ENCODE measurements at places on chromosomes 7 and 10.

GRCh38 chr10:4656576-4657194 is 169.3 kb upstream of the AKR1E2 start:
- peak; percentile 53 for DNase-seq

DNA sequence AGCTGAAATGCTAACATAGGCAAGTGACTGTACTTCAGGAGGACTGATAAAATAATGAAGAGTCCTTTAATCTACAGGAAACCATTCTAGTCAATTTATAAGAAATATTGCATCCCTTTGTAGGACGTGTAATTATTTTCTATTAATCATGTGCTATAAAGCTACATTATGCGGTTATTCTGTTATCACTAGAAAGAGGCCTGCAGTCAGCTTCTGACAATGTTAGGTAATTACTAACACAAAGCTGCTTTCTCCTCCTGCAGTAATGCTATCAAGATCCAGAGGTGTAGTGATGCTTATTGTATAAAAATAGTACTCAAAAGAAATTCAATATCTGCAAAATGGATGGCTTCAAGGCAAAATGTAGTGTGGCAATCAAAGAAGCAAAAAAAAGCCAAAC is 191.1 kb downstream of the SKAP2 start:
- peak; percentile 69 for DNase-seq

- DNase-seq = peak; percentile 34
Measured at GRCh38 chr7:5773661-5774086, 7.8 kb downstream of the RNF216 start.

DNA sequence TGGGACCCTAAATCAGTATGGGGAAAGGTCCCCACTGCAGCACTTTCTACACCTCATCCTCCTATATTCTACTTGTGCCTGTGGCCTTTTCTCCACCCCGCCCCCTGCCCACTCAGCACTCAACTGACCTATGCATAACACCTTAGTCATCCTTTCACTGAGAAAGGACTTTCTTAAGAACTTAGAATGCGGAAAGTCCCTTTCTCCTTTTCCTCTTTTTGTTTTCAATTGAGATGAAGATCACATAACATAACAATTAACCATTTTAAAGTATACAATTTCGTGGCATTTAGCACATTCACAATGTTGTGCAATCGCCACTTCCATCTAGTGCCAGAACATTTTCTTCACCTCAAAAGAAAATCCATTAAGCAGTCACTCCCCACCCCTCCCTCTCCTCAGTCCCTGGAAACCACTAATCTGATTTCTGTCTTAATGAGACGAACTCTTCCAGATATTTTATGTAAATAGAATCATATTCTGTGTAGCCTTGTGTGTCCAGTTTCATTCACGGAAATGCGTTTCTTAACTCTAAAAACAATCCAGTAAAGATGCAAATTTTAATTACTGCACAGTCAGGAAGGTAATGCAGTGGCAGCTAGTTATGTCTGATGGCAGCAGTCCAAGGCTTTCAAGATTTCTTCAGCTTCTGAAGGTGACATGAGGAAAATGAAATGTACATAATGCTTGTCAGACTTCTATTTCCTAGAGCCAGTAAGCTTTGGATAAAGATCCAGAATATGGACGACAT is 41.7 kb downstream of the FAS start:
- DNase-seq = no peak

- no peak for DNase-seq
Measured at GRCh38 chr7:14207138-14207537, 217.7 kb upstream of the ETV1 start.

- DNase-seq = no peak
Measured at GRCh38 chr10:8072211-8072610, 17.7 kb downstream of the GATA3 start.

GRCh38 chr7:102284891-102285539 is 1.7 kb upstream of the SH2B2 start:
- no peak for DNase-seq

GRCh38 chr10:101494650-101495049 is 93.4 kb downstream of the POLL start:
- peak; percentile 52 for DNase-seq

DNA sequence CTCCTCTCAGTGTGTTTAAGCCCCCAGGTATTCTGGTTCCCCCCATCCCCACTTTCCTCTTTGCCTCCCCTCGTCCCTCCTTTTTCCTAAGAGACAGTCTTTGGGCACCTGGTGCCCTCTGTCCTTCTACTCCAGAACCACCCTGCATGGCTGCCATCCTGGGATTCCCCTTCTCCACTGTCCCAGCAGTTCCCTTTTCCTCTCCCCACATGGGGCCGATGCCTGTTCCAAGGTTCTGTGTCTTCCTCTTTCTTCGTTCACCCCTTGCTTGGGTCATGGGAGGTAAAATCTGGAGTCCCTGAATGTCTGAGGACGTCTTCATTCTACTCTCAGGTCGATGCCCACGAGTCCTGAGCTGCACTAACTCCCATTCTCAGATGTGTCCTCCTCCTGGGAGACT is 120.8 kb downstream of the TAX1BP1 start:
- DNase-seq = no peak

DNA sequence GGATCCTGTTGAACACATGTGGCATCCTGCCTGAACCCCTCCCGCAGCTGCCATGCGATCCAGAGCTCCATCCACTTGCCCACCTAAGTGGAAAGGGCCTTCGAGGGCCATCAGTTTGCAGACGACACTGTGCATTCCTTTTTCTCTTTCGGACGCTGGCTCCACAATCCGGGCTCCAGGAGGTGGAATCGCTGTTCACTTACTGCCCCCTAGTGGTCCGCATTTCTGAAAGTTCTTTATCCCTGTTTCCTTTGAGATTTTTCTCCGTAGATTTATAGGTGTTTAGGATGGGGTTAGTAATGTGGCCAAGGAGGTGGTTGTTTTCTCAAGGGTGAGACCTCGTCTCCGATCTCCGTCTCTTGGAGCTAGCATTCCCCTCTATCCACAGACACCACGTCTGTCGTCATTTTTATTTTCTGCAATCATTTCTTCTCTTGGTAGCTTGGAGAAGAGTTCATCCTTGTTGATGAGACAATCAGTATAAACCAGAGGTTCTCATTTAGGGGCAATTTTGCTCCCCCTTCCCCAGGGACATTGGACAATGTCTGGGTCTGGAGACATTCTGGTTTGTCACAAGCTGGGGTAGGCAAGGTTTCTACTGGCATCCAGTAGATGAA is 204.6 kb downstream of the ARHGAP21 start:
- peak; percentile 55 for DNase-seq

DNA sequence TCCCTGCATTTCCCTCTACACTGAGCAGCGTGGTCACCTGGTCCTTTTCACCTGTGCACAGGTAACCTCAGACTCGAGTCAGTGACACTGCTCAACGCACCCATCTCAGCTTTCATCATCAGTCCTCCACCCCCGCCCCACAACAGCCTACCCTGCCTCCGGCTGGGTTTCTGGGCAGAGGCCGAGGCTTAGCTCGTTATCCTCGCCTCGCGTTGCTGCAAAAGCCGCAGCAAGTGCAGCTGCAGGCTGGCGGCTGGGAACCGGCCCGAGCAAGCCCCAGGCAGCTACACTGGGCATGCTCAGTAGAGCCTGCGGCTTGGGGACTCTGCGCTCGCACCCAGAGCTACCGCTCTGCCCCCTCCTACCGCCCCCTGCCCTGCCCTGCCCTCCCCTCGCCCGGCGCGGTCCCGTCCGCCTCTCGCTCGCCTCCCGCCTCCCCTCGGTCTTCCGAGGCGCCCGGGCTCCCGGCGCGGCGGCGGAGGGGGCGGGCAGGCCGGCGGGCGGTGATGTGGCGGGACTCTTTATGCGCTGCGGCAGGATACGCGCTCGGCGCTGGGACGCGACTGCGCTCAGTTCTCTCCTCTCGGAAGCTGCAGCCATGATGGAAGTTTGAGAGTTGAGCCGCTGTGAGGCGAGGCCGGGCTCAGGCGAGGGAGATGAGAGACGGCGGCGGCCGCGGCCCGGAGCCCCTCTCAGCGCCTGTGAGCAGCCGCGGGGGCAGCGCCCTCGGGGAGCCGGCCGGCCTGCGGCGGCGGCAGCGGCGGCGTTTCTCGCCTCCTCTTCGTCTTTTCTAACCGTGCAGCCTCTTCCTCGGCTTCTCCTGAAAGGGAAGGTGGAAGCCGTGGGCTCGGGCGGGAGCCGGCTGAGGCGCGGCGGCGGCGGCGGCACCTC is at the start of the genes KLLN and PTEN:
Gene KLLN, minus strand, starts transcription at position 481 of the 891 bp plus-strand sequence. CDS start 1,046 bp downstream, outside the sequence.
Gene PTEN, plus strand, starts transcription at position 573 of the 891 bp plus-strand sequence. CDS start 845 bp downstream, outside the sequence.
- DNase-seq = peak; percentile 94

DNA sequence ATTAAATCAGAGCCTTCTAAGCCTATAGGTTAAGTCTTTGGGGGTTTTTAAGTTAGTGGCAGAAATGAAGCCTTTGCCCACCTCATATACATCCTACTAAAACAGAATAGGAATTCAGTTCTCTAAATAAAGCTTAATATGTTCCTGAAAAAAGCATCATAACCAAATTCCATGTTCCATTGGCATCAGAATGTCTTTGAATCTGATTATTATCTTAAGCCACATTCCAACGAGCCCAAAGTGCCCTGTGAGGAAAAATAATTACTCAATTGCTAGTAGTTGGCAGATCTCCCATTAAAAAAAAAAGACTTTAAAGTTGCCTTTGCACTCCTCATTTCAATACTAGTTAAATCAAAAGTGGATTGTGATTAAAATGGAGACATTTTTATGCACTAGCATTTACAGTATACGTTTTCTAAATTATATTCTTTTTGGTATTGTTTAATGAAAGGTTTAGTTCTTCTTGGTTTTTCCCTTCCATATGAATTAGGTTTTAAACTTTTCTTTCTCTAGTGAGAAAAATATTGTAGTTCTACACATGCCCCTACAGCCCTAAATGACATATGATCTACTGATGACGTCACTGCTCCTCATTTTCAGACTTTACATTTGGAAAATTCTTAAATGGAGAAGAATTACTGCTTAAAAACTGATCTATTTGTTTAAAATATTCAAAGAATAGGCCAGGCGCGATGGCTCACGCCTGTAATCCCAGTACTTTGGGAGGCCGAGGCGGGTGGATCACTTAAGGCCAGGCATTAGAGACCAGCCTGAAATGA is 54.3 kb upstream of the CABCOCO1 start:
- peak; percentile 4 for DNase-seq

GRCh38 chr7:84455788-84456187 is 261.2 kb upstream of the SEMA3A start:
- peak; percentile 83 for DNase-seq

GRCh38 chr10:131698986-131699385 is 201.8 kb upstream of the PPP2R2D start:
- no peak for DNase-seq

DNA sequence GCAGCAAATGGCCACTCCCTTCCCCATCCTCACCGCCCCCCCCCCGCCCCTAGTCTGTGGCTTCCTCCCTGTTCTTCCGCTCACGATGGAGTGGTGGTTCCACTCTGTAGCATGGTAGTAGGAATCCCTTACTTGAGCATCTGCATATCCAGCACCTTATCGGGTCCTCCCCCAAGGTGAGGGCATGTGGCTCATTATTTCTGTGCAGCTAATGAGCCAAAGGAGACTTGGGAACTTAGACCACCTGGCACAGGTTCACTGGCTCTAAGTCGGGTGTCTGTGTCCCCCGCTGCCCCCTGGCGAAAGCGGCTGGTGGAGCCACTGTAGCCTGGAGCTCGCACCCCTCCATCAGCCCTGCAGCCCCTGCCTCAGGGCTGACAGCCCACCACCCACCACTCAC is 22.8 kb upstream of the GPR26 start:
- no peak for DNase-seq

- DNase-seq = peak; percentile 55
Measured at GRCh38 chr7:74481458-74482196, 27.9 kb downstream of the GTF2IRD1 start.

DNA sequence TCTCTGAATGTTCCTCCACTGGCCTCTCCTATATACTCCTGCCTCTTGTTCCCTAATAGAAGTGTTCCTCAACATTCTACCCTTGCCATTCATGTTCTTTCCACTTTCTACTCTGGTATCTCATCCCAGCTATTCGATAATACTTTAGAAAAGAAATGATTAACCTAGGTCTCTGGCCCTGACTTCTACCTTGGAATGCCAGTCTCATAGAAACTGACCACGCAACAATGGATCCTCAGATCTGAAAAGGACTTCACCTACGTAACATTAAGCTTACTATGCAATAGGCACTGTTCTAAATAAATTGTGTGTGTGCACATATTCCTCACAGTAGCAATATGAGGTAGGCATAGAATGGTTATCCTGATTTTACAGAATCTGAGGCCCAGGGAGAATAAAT is 234.5 kb downstream of the DNAJC1 start:
- DNase-seq = no peak

DNA sequence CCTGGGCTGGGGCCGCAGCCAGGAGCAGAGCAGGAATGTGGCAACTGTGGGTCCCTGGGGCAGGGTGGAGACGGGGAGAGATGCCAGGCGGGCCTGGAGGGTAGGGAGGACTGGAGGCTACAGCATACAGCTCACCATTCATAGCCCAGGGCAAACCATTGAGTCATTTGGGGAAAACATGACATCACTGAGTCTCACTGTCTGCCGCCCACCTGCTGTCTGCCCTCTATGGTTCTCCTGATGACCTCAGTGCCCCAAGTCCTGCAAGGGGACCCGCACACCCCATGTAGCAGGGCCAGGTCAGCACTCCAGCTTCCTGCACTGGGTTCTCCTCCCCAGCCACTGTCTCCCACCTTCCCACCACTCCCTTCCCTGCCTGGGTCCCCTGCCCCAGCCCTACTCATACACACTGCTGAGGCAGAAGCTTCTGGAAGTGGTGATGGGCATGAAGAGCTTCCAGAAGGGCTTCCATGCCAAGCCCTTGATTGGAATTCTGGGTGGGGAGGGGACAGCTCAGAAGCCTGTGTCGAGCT is 10.4 kb downstream of the CHST3 start:
- no peak for DNase-seq

DNA sequence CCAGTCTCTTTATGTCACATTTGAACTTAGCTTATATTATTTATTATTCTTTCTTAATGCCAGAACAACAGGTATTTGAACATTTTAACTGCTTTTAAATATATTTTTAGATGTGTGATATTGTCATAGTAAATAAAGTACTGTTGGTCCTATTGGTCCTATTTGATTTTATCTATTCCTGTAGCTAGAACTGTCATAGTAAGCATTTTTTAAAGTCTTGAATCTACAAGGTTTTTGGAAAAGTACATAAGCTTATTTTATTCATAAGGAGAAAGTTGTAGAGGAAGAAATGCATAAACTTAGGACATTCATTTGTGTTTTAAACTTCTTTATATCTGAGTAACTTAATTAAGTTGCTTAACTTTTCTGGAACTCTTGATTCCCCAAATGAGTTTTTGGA is 136.0 kb downstream of the PHF14 start:
- no peak for DNase-seq

- no peak for DNase-seq
Measured at GRCh38 chr10:97380516-97380915, 20.6 kb downstream of the RRP12 start.

GRCh38 chr10:71625445-71626175 is 94.0 kb downstream of the C10orf105 start:
- DNase-seq = no peak

All from NCI-H69 (cell line).